Activated CD4-positive, alpha-beta T cell treated with anti-CD3 and anti-CD28 coated beads, Interleukin-2, amount 50 U/mL, for 24 hours (primary cell): ENCODE measurements at places on chromosomes 7 and 10.

DNA sequence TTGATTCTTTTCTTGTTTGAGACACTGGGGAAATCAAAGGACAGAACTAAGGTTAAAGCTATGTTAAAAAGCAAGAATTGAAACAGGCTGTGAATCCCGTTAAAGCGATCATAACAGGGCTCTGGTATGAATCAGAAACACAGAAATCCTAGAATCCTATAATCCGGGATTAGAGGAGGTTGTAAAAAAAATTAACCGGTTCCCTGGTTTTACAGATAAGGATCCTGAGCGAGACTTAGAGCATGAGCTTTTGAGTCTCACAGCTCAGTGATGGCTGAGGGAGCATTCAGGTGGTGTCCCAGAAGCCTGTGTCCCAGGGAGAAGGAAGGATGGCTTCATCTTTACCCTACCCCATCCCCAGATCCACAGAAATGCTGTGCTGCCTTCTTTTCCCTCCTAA, 461.3 kb downstream of the PAXIP1 start:
- DNase-seq, result no peak

DNA sequence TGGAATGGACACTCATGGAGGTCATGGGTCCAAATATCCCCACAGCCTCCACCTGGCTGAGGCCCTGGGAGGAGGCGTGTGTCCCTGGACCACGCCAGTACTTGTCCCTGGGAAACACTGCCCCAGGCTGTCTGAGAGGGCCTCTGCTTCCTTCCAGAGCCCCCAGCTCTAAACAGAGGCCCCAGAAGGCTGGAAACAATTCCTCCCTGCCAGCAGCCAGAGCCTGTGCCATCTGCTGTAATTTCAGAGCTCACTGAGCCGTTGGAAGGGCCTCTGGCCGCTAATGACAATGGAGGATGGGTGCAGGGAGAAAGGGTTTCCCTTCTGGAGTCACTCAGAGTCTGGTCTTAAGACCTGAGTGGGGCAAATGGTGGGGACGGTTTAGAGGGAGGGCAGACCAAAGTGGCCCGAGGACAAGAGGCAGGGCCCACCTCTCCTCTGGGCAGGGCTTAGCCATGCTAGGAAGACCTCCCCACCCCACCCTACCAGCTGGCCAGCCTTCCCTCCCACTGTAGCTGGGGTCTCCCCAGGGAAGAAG, 7.1 kb downstream of the CHAT start:
- DNase-seq, result no peak

DNA sequence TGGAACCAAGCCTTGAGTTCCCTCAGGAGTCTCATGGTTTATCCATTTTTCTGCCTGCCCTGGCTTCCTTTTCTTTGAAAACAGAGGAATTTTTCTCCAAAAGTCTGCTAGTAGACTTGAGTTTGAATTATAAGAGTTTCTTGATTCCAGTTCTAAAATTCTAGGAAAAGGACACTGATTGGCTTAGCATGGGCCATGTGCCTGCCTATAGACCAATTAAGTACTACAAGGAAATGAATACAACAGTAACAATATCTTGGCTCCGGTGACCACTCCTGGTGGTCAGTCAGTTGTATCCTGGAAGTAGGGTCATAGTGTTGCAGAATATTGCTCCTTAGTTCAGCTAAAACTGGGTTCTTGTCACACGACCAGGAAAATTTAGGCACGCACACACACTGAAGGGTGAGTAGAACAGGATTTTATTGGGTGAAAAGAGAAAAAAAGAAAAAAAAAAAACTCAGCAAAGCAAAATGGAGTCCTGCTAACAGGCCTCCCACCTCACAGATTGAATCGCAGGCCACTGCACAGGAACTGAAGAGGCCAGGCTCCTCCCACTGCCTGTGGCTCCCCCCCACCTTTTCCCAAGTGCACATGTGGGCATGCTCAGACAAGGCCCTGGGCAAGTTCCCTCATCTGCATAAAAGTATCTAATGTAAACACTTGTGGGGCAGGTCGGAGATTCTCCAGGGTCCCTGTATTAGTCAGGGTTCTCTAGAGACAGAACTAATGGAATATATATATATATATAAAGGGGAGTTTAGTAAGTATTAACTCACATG, 155.1 kb downstream of the LYZL1 start:
- DNase-seq, result no peak

GRCh38 chr10:12418000-12418399, 68.7 kb downstream of the CAMK1D start:
- DNase-seq, result no peak

DNA sequence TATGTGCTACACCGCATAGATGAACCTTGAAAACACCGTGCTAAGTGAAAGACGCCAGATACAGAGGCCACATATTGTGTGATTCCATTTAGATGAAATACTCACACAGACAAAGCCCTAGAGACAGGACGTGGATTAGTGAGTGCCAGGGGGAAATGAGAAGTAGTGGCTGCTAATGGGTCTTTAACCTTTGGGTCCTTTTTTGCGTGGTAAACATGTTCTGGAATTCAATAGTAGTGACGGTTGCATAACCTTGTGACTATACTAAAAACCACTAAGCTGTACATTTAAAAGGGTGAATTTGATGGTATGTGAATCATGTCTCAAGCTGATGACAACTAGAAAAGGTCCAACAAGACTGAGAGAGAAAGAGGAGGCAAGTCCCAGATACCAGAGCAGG, 15.6 kb downstream of the SMKR1 start:
- no peak for DNase-seq

DNA sequence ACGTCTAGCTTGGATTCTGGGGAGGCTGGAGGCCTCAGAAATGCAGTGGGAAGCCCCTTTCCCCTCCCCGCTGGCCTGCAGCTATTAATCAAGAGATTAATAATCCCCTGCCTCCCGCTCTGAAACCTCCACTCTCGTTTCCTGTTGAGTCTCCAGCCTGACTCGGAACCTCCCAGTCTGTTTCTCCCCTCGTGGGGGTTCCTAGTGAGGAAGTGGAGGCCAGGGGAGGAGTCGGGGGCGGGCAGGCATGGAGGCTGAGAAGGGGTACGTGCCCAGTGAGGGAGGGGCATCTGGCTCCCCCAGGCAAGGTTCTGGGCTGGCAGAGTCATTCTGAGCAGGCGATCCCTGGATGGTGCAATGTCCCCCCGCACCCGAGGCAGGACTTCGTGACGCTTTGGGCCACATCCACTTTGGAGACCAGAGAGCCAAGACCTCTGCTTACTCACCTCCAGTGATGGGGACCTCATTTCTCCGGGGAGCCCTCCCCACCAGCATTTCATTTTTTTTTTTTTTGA, 73.6 kb downstream of the COL26A1 start:
- DNase-seq, result no peak

DNA sequence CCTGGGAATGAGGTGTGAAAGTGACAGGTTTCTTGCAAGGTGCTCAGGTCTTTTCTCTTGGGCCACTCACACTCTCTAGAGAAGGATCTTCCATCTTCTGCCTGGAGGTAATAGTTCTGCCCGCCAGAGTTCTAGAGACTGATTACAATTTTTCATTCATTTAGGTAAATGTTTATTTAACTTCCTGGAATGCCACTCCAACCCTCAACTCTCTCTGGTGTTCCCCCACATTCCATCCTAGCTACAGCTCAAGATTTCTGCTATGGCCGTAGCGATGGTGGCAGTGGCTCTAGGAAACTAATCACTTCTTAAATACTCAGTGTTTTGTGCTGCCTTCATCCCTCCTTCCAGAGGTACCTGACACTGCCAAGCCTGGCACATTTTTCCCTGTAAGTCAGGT, 174.6 kb downstream of the WDR11 start:
- no peak for DNase-seq
